ENCODE measurements at places on chromosomes 5 and 9.

- ATAC-seq = no peak
Measured at GRCh38 chr5:13987843-13988464, 43.5 kb upstream of the DNAH5 start.

DNA sequence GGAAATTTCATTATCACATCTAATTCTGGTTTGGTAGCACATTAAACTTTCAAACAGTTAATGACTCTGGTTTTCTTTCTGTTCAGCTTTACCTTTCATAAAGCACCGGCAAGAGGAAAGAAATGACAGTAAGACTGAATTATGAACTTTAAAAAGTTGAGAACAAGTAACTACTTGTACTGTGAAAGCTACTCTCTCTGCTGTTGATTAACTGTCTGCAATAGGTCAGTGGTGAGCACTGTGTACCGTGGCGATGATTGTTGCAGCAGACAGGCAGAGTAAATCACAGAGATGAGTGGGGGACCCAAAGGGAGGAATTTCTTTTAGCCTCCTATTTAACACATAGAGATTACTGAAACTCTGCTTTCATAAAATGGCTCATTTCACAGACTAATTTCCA lies 74.0 kb upstream of the MEF2C start:
- ATAC-seq = no peak

- ATAC-seq = no peak
Measured at GRCh38 chr5:130171699-130172098, 267.4 kb downstream of the CHSY3 start.

DNA sequence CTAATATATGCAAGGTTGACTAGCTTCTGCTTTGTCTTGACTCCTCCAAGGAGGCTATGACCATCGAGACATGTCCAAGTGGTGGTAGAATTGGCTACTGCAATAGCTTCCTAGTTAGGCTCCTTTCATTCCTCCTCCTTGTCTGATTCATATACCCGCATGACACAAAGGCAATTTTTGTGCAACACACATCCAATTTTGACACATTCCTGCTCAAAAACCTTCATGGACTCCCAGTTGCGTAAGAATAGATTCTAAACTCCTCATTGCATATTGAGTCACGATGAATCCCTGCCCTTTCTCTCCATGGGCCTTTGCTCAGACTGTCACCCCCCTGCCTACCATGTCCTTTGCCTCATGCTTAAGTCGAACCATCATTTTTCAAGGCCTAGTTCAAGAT lies 344.5 kb downstream of the ACTL7B start:
- no peak for ATAC-seq

DNA sequence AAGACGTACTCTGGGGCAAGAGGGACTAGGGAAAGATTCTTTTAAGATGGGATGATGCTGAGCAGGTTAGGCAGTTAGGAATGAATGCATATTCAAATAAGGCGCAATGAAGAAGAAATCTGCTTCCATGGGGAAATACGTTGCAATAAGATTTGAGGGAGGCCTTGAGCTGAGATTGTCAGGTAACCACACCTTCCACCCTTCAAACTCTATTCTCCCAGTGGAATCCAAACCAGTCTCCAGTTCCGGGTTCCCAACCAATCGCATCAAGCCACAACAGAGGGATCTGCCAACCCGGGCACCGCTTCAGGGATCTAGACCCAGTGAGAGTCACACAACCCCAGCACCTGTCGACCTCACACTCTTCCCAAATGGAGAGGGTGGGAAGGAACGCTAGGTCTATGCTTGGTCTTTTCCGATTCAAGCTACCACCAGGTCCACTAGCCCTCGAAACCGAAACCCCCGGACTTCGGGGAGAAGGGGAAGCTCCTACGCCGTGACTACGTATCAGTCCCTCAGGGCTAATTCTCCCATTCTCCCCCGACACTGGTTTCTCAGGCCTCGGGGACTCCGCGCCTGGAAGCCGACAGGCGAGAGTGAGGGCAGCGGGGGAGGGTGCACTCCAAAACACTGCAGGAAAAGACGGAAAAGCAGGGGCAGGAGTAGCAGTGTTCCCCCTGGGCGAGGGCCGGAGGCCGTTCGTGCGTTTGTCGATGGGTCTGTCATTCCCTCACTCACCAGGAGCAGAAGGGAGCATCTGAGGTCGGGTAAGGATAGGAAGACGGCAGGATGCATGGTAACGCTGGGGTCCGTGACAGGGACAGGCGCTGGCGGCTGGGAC lies 534 bp downstream of the ERP44 start:
- ATAC-seq = peak; percentile 20

GRCh38 chr9:110767559-110768063 lies 99.0 kb downstream of the MUSK start:
- peak; percentile 91 for ATAC-seq

DNA sequence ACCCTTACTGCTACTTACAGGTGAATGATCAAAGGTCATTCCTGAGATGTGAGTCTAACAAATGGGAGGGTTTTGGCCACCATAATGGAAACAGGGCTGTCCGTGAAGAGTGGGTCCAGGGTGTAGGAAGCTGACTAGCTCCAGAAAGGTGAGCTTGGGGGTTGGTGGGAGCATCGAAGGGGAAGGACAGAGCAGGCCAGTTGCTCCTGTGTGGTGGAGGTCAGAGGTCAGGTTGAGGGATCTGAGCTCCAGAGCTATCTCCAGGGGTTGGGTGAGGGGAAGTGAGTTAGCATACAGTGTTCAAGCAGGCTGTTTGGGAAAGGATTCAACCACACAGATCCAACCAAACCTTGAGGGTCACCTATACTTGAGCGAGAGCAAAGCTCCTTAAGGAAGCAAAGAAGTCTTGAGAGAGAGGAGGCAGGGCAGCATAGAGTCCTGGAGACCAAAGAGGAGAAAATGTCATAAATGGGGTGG lies 18.7 kb upstream of the GLDC start:
- ATAC-seq = no peak

- ATAC-seq = no peak
Measured at GRCh38 chr5:90133941-90134340, 275.6 kb downstream of the CETN3 start.

GRCh38 chr9:131594906-131595665 lies 49.8 kb downstream of the PRRT1B start:
- ATAC-seq = no peak

- ATAC-seq = no peak
Measured at GRCh38 chr9:82903503-82903902, 159.4 kb downstream of the RASEF start.

DNA sequence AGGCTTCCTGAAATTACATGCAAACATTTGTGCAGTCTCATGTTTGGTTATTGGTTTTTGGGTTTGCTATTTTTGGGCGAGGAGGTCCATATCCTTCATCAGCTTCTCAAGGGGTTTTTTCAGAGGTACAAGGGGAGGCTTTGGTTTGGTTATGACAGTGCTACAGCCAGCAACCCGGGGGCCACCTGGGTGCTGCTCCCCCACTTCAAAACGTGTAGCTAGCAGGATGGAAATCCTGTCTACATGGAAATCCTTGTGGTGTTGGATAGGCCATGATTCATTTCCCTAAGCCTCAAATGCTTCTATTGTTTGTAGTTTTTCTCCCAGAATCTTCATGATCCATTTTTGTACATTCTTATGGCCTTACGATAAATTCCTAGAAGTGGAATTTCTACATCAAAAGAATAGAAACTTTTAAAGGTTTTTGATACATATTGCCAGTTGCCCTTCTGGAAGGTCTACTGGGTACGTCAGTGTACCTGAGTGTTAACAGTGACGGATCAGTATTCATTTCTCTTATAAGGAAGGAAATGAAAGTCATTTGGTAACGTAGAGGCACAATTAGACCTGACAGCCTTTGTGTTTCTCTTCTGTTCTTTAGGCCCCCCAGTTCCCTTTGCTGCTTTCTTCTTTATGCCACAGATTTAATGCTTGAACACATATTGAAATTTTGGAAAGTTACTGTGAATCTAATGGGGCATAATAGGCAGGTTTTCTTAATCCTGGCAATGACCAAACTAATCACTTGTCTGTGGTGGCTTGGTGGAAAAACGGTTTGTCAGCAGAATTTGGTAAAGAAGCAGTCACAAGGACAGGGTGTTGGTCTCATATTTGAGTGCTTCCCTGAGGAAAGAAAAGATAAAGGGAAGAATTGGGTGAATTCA lies 69.7 kb upstream of the ABL1 start:
- ATAC-seq = no peak

- no peak for ATAC-seq
Measured at GRCh38 chr9:70147651-70148050, 104.0 kb downstream of the MAMDC2 start.

DNA sequence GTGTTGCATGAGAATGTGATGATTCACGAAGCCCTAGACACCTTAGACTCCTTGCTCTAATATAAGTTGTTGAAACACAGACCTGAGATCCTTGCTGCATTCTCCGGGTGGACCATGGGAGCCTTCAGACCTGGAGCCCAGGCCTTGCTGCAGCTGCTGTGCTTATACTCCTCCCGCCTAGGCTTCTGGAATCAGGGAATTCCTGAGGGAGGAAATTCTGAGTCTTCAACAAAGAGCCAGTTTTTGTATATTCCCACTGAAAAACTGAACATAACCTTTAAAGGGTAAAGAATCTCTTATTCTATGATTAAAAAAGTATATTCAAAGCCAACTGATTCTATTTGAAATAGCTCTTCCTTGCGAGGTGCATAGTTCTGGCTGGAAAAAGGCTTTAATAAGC lies 245.1 kb upstream of the ELAVL2 start:
- ATAC-seq = no peak

- no peak for ATAC-seq
Measured at GRCh38 chr9:111037356-111037707, 938 bp downstream of the LPAR1 start.

GRCh38 chr5:1381370-1382247 lies 36.7 kb upstream of the CLPTM1L start:
- no peak for ATAC-seq
